Stimulated activated CD8-positive, alpha-beta memory T cell treated with anti-CD3 and anti-CD28 coated beads, Interleukin-2, amount 100 ng/mL, for 48 hours (primary cell): ENCODE measurements at places on chromosomes 11 and 22.

GRCh38 chr22:46068181-46068592, 82.1 kb upstream of the PPARA start:
- DNase-seq: no peak

DNA sequence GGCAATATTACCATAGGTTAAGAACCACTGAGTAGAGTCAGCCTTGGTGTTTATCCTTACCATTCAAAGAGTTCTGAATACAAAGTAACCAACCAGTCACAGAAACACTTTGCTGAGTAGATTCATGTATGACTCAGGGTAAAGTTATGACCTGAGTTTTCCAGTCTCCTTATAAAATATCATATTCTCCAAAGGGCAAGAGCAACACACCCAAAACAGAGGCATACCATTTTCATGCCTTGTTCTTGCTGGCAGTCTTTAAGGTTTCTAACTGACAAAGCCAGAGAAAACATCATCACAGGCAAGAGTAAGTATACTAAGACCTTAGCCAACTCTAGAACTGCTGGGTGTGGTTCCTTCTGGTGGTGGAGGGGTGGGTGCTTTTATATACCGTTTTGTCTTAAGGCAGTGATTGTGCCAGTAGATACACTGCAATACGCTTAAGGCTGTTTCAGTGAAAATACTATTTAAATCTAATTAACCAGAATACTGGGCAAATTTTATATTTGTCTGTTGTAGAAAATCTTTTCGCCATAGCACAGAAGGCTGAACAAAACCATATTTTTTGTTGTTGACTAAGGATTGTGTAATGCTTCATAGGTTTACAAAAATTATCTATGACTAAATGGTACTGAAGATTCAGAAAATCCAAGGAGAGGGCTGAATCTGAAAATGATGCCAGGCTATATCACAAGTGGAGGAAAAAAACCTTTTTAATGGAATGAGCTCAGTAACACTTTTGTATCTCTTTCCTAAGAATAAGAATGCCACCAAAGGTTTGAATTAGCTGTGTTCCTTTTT, 3.0 kb downstream of the ATL3 start:
- no peak for DNase-seq

GRCh38 chr11:10639350-10639749, 54.2 kb downstream of the IRAG1 start:
- no peak for DNase-seq

DNA sequence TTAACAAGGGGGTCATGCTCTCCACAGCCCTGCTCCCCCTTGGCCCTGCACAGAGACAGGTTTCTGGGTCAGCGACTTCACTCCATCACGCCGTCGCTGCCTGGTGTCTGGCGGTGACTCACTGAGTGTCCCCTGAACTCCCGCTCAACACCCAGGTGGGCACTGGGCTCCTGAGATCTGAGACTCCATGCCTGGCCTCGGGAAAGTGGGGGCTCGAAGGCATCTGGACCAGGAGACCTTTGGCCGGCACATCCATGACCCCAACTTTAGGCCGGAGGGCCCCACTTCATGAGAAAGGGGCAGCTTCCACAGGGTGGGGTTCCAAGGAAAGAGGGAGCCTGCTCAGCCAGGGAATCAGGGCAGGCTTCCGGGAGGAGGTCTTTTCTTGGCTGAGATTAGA, 79.3 kb upstream of the PRR5 start:
- no peak for DNase-seq

DNA sequence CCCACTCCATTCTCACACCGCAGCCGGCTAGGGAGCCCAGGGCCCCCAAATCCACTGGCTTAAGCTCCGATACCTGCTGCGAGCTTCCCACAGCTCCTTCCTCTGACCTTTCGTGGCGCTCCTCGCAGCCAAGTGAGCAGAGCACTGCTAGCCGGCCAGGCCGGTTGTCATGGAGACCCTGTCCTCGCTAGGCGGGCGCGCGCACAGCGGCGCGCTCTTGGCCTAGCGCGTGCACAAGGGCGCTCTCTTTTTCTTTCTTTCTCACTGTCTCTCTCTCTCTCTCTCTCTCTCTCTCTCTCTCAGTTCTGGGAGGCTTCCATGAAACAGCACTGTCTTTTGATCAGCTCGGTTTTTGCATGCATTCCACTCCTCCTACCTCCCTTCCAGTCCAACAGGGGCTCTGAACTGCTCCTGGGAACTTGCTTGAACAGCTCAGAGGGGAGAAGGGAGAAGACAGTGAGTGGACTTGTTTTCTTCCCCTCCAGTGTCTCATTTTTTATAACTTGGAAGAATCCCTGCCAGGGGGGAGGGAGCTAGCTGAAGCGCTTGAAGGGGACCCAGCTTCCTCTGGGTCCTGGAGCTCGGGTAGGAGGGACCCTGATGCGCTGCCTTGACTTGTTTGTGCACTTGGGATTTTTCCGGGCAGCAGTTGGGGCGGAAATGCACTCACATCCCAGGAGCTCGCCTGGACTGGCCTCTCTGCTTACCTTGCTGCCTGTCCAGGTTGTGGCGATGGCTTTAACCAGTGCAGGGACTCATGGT, 100.3 kb upstream of the AKIP1 start:
- no peak for DNase-seq

GRCh38 chr11:863023-863909, 20.6 kb downstream of the TSPAN4 start:
- no peak for DNase-seq

DNA sequence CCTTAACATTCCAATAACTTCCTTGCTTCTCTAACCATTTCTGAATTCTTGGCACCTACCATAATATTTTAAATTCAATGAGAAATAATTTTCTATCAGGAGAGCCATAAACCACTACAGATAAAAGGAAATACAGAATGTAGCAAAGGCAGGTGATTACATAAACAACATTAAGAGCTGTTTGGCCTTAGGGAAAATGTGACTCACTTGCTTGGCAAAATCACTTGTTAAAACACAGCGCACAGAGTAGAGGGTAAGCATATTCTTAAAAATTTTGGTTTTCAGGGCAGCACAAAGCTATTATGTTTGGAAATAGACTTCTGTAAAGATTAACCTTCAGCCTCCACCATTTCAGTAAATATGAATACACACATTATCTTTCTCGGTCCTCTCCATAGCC, 26.4 kb downstream of the IZUMO1R start:
- DNase-seq: no peak

- DNase-seq: no peak
Observed at GRCh38 chr11:69211920-69212797, 56.4 kb downstream of the SMIM38 start.

DNA sequence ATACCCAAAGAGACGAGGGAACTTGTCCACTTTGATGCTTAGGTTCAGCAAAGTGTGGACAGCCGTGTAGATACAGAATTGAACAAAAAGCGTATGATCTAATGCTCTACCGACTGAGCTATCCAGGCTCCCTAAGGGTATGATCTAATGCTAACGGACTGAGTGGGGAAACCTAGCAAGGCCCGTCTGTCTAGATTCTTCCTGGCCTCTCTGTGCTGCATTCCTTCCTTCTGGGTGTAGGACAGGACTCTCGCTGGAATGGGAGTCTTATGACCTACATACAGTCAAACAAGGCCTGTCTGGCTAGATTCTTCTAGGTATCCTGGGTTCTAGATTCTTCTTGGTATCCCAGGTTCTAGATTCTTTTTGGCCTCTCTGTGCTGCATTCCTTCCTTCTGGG, 8.4 kb upstream of the SLC15A3 start:
- no peak for DNase-seq

- DNase-seq: no peak
Observed at GRCh38 chr11:108866781-108867180, 201.9 kb downstream of the DDX10 start.
